Activated CD4-positive, alpha-beta T cell treated with anti-CD3 and anti-CD28 coated beads, Interleukin-2, amount 50 U/mL, for 4 hours (primary cell): ENCODE measurements at places on chromosomes 3 and 15.

DNA sequence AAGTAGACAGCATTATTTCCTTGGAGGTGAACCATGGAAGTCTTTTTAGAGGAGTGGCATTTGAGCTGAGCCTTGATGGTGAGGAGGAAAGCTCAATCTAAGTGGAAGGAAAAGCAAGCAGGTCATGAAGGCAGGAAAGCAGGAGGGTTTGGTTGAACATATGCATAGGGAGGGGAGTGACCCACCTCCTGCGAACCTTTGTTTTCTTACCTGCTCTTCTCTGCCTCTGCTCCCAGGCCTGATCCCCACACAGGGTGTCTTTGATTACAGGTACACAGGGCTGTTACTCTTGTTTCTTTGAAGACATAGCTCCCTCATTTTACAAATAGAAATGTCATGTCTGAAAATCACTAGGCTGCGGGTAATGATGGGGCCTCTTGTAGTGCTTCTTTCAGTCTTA is 248.1 kb upstream of the TPRG1 start:
- DNase-seq, result no peak

DNA sequence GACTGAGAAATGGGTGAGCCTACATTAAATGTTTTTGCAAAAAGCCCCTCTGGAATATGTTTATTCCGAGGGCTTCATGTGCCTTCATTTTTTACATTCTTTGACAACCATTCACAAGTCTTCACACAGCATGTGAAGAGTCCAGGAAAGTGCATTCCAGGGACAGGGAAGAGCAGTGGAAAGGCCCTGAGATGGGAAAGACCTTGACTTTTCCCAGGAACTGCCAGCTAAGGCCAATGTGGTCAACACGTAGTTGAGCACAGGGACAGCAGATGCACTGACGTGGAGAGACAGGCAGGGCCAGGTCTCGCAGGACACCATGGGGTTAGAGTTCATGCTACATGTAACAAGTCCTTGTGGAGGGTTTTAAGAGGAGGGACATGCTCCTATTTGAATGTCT is 21.7 kb downstream of the SSR3 start:
- DNase-seq, result no peak

GRCh38 chr15:58840048-58840447 is 68.9 kb downstream of the MINDY2 start:
- no peak for DNase-seq

DNA sequence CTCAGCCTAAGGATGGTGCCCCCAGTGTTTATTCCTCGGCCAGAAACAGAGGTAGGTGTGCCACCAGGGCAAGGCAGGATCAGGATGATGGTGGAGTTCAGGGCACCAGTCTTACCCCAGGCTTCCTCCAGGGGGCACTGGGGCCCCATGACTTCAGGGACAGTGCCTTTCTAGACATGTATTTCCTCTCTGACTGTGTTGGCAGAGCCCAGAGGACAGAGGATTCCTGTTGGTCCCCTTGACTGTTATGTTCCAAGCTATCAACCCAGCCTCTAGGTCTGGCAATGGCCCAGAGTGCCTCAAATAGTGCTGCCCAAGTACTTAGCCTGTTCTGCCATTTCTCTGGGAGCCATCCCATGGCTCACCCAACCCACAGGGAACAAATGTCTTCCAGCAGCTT is 2.8 kb downstream of the HEMK1 start:
- peak; percentile 78 for DNase-seq

DNA sequence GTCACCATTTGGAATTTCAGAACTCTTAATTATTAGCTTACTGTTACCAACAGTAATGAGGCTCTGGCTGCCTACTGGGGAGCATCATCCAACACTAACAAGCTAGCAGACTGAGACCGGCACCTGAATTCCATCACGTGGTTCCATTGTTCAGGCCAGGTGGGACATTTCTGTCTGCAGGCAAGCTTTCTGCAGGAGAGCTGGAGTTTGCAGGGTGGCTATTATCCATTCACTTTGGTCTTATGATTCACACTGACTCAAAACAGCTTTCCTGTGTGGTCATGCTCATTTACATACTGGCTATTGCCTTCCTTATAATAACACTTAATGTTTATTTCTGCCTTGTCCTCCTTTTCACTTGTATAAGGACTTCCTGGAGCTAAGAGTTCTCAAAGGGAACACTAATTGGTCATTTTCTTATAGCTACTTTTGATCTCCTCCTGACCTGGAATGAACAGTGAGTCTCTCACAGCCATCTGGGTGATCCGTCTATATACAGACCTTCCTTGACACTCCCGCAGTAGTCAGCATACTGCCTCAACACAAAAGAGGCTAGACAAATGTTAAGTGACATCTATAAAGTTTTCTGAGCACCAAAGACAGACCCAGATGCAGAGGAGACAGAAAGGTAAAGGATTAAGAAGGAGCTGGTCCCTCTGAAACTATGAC is 695.4 kb downstream of the FHIT start:
- no peak for DNase-seq

DNA sequence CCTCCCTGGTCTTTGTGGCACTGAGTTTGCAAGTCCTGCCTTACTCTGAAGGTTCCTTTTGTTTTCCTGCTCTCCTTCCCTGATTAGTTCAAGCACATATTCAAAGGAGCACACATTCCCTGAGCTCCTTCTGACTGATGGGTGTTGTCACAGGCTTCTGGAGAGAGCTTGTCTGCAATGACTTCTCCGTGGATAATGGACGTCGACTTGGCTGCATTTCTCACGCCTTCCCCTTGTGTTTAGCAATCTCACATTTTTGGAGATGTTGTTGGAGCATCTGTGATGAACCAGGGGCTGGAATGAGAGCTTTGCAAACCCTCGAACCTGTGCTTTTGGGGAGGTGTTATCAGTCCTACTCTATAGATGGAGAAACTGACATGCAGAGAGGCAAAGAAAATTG is 375.4 kb upstream of the PROK2 start:
- DNase-seq, result no peak

DNA sequence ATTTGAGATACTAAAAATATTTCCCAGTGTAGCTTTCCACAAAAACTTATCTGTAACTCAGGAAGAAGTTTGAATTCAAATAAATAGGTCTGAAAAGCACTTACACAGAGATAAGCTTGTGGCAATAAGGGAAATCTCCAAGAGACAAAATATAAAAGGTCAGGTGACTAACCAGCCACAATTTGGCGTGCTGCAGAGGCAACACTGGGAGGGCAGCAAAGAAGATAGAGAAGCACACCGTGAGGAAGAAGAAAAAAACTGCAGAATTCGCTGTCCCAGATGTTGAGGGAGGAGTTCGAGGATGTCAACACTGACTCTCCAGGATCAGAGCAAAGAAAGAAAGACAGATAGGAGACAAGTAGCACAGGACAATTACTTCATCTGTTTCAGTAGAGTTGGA is 204.4 kb downstream of the FMN1 start:
- DNase-seq, result no peak

DNA sequence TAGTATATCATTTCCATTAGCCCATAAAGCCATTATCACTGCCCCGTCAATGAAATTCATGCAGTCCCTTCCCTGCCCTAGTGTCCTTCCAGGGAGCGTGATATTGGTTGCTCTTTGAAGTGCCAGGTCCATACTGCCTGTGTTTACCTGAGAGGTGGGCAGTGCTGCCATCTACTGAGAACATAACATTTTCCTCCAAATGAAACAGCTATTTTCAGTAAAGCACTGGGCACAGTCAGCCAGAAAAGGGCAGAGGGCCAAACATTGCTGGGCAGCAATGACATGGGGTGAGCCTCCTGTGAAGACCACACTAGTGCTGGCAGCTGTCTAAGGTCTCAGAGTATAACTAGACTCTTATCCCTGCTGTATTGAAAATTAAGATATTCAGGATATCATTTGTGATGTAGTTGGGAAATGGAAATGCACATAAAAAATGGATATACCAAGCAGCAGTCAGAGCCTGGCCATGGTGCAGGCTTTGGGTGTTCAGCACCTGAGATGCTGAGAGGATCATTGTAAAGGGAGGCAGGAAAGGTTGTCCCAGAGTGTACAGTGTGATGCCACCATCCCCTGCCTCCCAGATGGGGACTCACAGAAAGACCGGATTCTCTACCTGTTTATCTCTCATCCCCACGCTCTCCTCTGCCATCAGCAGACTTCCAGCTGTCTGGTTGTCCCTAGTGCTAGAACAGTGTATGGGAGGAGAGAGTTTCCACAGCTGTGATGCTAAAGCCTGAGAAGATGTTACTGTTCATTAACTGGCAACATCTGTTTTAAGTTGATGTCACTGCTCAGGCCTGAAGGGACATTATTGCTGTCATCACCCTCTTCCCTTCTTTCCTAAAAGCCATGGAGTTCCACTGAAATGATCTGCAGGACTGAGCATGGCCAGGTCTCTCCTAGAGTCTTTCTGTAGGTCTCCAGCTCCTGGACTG is 108.8 kb downstream of the ARNT2 start:
- DNase-seq, result no peak

- no peak for DNase-seq
Observed at GRCh38 chr3:41195946-41196345, 3.4 kb upstream of the CTNNB1 start.

DNA sequence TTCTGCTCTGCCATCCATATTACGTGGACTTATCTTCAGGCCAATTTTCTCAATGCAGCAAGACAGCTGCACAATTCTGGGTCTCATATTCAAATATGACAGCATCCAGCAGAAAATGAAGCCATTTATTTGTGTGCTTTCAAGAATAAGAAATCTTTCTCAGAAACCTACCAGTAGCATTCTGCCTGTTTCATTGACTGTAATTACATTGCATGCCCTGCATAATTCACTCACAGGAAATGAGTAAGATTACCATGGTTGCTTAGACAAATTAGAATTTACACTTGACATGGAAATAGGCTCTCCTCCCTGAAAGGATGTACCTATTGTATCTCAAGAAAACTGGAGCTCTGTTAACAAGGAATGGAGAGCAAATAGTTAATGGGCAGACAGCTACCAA is 346.6 kb upstream of the DCBLD2 start:
- no peak for DNase-seq

GRCh38 chr3:69646287-69647067 is 92.8 kb upstream of the MITF start:
- no peak for DNase-seq

DNA sequence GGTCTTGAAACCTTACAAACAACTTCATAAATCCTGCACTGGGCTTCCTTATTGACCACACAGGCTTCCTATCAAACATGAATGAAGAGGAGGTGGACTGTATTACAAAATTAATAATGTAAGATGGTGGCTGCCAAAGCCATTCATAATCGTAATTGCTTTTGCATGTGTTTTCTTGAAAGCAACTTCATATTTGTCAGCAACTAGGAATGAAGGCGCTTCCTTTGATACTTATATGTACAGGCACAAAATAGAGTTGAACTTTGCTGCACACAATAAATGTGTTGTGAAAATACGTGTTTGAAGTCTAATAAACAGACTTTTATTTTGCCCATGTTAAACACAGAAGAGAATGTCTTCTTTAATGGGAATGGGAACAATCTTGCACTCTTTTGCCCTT is 72.1 kb upstream of the OXTR start:
- no peak for DNase-seq

DNA sequence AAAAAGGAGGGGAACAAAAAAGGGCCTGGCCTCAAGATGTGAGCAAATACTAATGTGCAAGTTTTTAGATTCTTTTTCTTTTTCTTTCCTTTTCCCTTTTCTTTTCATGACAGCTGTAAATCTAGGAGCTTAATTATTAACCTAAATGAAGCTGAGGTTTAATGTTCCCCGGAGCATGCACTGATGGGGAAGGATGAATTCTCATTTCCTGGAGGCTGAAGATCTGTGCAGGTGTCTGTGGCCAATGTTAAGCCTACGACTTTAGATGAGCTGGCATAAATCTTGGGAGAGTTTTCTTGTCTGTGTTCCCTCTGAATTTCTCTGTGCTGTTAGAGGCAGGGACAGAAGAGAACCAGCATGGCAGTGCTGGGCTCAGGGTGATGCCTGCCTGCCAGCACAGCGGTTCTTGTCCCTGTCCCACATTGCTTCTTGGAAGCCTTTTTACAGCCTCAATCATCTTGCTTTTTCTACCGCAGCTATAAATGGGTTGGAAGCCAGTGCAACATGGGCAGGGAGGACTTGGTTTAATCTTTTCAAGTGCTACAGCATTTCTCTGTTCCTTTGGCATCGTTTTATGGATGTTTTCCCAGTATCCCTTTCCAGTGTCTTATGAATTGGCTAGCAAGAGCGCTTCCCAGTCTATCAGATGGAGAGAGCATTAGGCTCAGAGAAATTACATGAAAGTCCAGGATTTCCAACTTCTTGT is 119.1 kb downstream of the ATG7 start:
- no peak for DNase-seq

GRCh38 chr3:169334991-169335390 is 328.5 kb downstream of the MECOM start:
- no peak for DNase-seq

DNA sequence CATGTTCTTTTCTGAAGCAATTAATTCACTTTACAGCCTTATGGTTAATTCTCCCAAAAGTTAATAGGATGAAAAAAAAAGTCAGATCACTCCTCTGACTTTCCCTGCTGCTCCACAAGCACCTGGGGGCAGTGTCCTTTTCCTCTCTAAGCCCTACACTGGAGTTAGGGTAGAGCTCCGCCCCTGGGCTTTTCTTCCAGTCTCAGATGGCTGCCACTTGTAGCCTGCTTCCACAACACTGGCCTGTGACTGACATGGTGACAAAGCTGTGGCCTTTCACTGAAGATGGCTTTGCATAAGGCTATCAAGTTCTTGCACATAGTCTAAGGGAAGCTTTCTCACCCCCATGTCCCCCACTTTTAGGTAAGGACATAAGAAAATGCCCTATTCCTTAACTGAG is 1.3 kb upstream of the MON1A start:
- DNase-seq, result no peak

DNA sequence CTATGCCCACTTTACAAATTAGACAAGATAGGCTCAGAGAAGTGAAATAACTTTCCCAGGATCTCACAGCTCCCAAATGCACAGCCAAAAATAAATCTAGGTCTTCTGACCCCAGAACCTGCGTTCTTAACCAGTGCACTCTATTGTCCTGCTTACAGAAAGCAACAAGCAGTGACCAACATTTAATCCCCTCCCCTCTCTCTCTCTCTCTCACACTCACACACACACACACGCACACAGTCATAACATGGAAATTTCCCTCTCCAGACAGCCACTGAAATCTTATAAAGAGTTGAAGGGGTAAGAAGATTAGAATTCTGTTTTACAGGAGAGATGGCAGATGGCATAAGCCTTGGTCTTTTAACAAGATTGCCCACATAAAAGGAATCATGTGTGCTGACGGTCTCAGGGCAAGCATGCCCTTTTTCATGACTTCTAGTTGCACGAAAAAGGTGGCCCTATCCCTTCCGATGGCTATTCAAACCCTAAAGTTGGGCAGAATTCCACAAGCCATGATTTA is 29.4 kb downstream of the EOGT start:
- no peak for DNase-seq

GRCh38 chr15:43410572-43411214 is 39.8 kb downstream of the TUBGCP4 start:
- no peak for DNase-seq

DNA sequence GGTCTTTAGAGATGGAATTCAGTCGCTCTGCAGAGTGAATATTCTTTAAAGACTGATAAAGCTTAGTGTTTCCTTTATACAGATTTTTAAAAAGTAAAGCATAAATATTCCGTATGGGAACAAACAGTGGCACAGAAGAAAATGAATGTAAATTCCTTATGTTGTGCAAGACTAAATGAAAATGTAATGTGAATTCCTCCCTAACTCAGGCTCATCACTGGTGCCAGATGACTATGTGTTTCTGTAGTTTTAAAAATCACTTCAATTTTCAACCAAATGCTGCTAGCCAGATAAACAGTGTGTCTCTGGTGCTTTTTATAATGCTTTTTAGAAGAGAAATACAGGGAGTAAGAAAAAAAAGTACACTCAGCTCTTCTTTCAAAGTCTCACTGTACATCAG is 154.8 kb upstream of the SNTN start:
- no peak for DNase-seq

- DNase-seq, result no peak
Observed at GRCh38 chr3:17340261-17340660, 402.2 kb downstream of the TBC1D5 start.
